ENCODE measurements at places on chromosomes 13 and 19. TPM values are rescaled to one million over a fixed set of nuclear protein-coding genes. Genes with fewer than 3 reads are reported as not detected.

Gene CLDND2
- total RNA-seq = 3.2 TPM

Gene ZNF506
- 41.3 TPM for total RNA-seq

Gene ZNF823
- 3.0 TPM for total RNA-seq

Gene ERICH6B
- total RNA-seq = not detected

Gene CATSPERD
- total RNA-seq = not detected

Gene LILRB5
- not detected for total RNA-seq

Gene ZNF77
- total RNA-seq = 4.8 TPM

Gene FAM124A
- total RNA-seq = 0.16 TPM

Gene WTIP
- 1.0 TPM for total RNA-seq

Gene NKG7
- total RNA-seq = 92.1 TPM

Gene CD33
- 0.27 TPM for total RNA-seq

Gene SERTM1
- total RNA-seq = not detected

Gene INSL3
- 6.9 TPM for total RNA-seq

Measured in activated CD4-positive, alpha-beta T cell treated with anti-CD3 and anti-CD28 coated beads for 36 hours (primary cell).